ENCODE measurements at places on chromosomes 5 and 9. TPM values are rescaled to one million over a fixed set of nuclear protein-coding genes. Genes with fewer than 3 reads are reported as not detected.

CCNI2 gene
- 0.44 TPM for total RNA-seq

SPINK14 gene
- total RNA-seq, result not detected

ZNF883 gene
- total RNA-seq, result 0.33 TPM

NIPSNAP3A gene
- 22.7 TPM for total RNA-seq

MUSK gene
- not detected for total RNA-seq

PCDHB4 gene
- total RNA-seq, result not detected

RFK gene
- 8.0 TPM for total RNA-seq

PCDHAC2 gene
- not detected for total RNA-seq

MARCOL gene
- not detected for total RNA-seq

NOXA1 gene
- 3.9 TPM for total RNA-seq

PTPN3 gene
- total RNA-seq, result 0.05 TPM

MZB1 gene
- 47.1 TPM for total RNA-seq

SURF4 gene
- 58.2 TPM for total RNA-seq

CNTNAP3 gene
- 0.71 TPM for total RNA-seq

SLC25A2 gene
- total RNA-seq, result 3.9 TPM

MYMK gene
- total RNA-seq, result not detected

EMB gene
- total RNA-seq, result 70.2 TPM

ABLIM3 gene
- not detected for total RNA-seq

FCN1 gene
- total RNA-seq, result 0.83 TPM

PLPP7 gene
- total RNA-seq, result 0.39 TPM

TLX3 gene
- not detected for total RNA-seq

NR5A1 gene
- not detected for total RNA-seq

TLE1 gene
- 16.3 TPM for total RNA-seq

FSD1L gene
- 10.2 TPM for total RNA-seq

GLRA1 gene
- not detected for total RNA-seq

RGS7BP gene
- not detected for total RNA-seq

PSAT1 gene
- total RNA-seq, result 59.4 TPM

INSL4 gene
- total RNA-seq, result not detected

NME5 gene
- total RNA-seq, result not detected

CTSV gene
- total RNA-seq, result not detected

AFAP1L1 gene
- total RNA-seq, result 0.44 TPM

LCN15 gene
- not detected for total RNA-seq

ADAMTSL2 gene
- not detected for total RNA-seq

NR6A1 gene
- 3.1 TPM for total RNA-seq

FAM81B gene
- not detected for total RNA-seq

IL11RA gene
- total RNA-seq, result 18.8 TPM

KIF20A gene
- total RNA-seq, result 0.40 TPM

OBP2B gene
- not detected for total RNA-seq

BARHL1 gene
- total RNA-seq, result not detected

IL5 gene
- total RNA-seq, result not detected

SPATA31C1 gene
- not detected for total RNA-seq

RXRA gene
- 4.6 TPM for total RNA-seq

JAK2 gene
- total RNA-seq, result 21.3 TPM

WHRN gene
- total RNA-seq, result 14.5 TPM

TRPM6 gene
- total RNA-seq, result not detected
